Stimulated activated CD8-positive, alpha-beta memory T cell treated with anti-CD3 and anti-CD28 coated beads, Interleukin-4, amount 100 ng/mL, for 1 hour (primary cell): ENCODE measurements at places on chromosomes 12 and 14.

DNA sequence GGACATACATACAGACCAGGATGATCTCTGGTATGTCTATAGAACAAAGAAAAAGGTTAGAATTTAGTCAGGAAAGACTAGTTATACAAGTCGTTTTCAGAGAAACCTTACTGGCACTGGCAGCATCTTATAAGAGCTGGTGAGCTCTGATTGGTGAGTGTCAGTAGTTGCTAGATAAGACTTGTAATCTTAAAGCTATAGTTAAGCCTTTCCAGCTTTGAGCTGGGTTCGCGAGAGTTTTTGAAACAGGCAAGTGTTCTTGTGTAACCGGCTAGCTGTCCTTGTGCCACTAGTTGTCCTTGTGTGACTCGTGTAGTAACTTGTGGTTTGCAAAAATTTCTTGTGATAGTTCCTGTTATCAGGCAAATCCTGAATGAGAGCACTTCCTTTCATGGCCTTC is 740.9 kb downstream of the GALC start:
- no peak for DNase-seq

DNA sequence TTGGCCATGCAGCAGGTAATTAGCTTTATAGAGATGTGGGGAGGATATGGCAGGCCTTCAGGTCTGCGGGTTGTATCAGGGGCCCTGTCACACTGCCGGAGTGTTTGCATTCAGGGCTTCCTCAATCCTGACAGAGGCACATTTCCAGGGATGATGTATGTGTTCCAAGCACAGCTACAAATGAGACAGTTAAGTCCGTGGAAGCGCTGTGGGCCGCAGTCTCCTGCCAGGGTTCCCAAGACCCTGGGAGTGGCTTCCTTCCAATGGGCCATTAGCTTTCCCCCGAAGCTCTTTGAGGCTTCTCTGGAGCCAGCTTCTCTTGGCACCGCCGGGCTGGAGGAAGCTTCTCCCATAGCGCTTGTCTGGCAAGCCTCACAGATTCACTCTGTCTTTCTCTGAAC is 1524.7 kb upstream of the TMEM132C start:
- DNase-seq = no peak

- no peak for DNase-seq
Observed at GRCh38 chr14:33738491-33738890, 212.4 kb downstream of the EGLN3 start.

GRCh38 chr12:80299219-80299618 is 144.8 kb upstream of the PTPRQ start:
- no peak for DNase-seq

DNA sequence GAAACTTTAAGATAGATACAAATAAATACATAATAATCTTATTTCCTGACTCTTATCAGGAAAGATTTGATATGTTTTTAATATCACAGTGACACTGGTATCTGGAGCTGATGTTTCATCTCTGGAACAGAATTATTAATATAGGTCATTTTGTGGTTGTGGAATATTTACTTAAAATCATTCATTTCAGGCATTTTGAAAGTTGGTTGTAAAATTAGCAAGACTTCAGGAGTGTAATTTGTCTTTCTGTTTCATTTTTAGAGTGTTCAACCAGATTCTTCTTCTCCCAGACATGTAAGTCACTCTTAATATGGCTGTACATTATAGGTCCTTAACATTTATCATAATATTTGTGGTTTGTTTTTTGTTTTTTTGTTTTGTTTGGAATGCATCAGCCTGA is 115.7 kb downstream of the PCNX1 start:
- no peak for DNase-seq

DNA sequence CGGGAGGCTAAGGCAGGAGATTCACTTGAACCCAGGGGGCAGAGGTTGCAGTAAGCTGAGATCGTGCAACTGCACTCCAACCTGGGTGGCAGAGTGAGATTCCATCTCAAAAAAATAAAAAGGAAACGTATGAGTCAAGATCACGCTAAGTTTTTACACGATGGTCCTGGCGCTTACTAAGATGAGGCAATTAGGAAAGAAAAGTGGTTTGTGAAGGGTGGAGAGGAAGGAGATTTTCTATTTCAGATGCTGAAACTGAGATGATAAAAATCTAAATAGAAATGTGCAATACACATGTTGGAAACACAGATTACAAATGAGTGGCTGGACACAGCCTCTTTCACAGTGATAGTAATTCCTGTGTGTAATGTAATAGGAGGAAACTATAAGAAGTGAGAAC is 63.2 kb downstream of the KDM5A start:
- DNase-seq = no peak

DNA sequence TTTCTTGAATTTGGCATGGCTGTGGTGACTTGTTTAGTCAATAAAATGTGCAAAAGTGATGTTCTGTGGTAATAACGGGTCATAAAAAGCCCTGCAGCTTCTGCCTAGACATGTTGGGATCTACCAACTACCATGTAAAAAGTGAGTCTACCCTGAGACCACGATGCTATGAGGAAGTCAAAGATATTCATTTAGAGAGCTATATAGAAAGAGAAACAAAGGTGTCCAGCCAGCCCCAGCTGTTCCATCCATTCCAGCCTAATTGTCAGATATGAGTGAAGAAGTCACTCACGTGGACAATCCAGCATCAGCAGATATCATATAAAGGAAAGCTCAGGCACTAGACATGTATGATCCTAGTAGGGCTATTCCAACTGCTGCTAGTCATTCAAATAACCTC is 117.2 kb upstream of the SSTR1 start:
- no peak for DNase-seq

DNA sequence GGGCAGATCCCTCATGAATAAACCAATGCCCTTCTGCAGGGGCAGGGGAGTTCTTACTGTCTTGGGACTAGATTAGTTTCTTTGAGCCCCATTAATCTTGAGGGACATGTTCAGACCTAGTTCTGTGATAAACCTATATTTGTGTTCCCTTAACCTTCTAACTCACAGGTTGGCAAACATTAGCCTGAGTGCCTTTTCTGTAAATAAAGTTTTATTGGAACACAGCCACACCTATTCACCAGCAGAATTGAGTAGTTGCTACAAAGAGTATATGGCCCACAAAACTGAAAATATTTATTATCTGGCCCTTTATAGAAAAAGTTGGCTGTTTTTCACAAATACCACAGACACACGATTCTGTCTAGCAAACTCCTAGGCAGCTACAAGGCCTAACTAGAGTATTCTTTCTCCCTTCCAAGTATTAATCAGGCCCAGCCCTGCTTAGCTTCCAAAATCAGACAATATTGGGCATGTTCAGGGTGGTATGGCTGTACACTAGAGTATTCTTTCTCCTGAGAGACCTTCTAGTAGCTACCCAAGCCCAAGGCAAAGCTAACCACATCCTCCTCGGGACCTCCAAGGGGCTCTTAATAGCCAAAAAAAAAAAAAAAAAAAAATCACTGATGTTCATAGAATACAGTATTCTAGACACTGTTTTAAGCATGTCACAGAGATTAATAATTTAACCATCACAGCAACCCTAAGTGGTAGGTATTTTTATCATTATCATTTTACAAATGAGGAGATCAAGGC is 199.3 kb upstream of the PWP1 start:
- no peak for DNase-seq

DNA sequence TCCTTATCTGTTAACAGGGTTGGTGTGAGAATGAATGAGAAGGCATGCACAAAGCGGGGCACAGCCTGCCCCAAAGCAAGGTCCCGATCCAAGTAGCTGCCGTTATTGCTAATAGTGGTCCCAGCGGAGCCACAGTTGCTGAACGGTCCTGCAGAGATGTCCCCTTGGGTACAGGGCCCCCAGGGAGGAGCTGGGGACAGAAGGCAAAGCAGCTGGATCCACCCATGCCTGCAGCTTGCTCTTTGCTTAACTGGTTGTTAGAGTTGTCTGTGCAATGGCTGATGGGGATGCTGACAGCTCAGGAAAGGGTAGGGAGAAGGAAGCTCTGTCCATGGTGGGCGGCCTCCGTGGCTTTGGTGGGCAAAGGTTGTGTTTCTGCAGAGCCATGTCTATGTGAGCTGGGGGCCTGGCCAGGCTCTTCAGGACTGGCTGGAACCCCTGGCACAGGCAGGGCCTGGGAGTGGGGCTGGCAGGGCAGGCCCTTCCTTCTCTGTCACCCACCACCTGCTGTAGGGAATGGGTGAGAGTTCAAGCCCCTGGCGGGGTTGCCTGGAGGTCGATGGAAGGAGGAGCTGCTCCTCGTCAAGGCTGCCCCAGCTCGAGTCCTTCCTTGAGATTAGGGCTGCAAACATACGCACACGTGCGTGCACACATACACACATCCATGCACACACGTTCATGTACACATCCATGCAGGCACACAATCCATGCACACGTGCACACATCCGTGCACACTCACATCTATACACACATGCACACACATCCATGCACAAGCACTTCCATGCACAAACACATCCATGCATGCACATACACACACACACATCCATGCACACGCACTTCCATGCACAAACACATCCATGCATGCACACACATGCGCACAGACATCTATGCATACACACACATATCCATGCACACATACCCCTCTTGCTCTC is 35.4 kb downstream of the NOC4L start:
- DNase-seq = no peak

DNA sequence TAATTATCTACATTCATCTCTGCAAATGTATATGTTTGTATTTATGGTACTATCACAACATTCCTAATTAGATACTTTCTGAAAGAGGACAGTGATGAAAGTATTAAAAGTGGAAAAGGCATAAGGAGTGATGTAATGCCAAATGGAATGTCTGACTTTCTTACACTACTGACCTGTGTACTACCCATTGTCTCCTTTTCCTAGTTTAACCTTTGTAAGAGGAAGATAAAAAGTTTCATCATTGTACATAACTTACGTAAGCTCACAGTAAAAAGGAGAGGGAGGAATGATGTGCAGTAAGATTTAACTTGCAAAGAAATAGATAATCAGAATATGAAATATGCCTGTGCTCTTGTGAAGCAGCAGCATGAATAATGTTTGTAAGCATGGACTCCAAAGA is 55.9 kb downstream of the SOX5 start:
- DNase-seq = no peak

DNA sequence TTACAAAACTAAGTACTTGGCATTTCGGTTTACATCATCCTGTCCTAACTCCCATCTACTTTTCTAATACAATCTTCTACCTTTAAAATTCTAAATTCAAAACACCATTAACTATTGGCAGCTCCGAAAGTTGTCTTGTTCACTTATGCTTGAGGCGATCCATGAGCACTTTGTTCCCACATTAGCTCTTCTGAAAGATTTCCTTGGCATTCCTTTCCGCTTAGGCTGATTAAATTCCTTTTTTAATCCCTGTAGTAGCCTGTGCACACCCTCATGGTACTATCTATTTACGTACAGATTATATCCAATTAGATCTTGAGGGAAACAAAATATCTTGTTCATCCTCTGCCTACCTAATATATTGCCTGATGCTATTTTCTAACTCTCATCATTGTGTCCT is 480.7 kb downstream of the PRKD1 start:
- DNase-seq = no peak

DNA sequence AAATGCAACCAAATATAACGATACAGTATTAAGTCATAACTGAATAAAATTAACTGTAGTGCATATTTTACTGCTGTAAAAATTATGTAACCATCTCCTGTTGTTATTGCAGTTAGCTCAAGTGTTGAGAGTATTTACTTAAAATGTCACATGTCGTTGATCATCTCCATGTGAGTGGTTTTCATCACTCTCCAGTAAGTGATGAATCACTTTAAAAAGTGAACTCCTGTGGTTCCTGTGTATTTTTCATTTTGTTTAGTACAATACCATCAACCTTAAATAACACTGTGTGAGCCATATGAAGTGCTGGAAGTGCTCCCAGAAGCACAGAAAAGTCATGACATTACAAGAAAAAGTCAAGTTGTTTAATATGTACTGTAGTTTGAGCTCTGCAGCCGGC is 104.7 kb upstream of the SLCO1B1 start:
- no peak for DNase-seq

- DNase-seq = no peak
Observed at GRCh38 chr12:26868447-26869103, 35.6 kb upstream of the ITPR2 start.

DNA sequence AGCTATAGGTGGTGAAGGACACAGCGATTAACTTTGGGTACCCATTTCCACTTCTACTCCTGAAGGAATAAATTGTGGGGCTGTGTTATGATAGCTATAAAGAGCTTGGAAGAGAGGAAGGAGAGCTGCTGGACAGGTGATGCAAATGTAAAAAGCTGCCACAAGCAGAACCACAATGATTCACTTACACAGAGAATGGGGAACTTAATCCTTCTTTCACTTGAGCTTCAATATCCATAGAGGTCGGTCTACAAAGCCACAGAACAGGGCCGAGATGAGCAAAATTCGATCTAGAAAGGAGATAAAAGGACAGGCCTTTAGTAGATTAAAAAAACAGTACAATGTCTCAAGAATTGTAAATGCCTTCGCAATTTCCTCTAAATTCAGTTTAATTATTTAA is 831.1 kb downstream of the LRFN5 start:
- DNase-seq = no peak

DNA sequence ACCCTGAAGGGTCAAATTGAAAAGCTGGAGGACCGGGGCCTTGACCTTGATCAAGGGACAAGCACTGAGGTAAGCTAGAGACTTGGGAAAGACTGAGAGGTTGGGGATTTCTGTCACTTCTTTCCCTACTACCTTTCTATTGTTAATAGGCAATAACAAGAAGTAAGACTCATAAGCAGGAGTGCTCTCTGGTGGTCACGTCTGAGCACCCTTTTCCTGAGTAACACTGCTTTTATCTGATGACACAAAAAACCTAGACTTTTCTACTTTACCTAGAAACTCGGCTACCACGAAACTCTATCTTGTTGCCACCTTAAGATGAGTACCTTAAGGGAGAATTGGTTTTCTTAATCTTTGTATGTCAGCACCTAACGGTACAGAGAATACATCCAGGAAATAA is 35.5 kb upstream of the PPFIBP1 start:
- no peak for DNase-seq
